ENCODE measurements at places on chromosomes 3 and 15. TPM values are rescaled to one million over a fixed set of nuclear protein-coding genes. Genes with fewer than 3 reads are reported as not detected.

- no peak for DNase-seq
Observed at GRCh38 chr15:57509965-57510364, 81.7 kb upstream of the MYZAP start.

Gene IL17RD
- total RNA-seq: 95.9 TPM

GRCh38 chr15:58453931-58454793 is 22.4 kb downstream of the LIPC start:
- DNase-seq: no peak

DNA sequence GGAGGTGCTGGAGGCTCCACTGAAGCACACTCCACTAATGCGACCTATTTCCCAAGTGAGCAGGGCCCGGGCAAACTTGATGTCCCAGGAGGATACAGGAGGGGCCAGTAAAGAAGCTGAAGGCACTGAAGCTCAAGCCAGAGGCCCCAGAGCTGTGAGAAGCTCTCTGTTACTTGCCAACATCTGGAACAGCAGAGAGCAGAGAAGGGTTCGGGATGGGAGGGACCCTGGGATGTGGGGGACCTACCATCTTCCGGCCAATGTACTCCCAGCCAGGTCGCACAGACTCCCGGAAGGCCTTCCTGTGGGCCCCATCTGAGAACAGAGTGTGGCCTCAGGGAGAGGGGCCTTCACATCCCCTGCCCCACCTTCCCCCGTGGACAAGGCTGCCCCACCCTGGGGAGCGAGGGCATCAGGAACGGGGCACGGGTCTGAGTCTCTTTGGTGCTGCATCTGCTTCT is 3.1 kb downstream of the HHATL start:
- DNase-seq: no peak

Gene GRAMD1C
- 0.26 TPM for total RNA-seq

DNA sequence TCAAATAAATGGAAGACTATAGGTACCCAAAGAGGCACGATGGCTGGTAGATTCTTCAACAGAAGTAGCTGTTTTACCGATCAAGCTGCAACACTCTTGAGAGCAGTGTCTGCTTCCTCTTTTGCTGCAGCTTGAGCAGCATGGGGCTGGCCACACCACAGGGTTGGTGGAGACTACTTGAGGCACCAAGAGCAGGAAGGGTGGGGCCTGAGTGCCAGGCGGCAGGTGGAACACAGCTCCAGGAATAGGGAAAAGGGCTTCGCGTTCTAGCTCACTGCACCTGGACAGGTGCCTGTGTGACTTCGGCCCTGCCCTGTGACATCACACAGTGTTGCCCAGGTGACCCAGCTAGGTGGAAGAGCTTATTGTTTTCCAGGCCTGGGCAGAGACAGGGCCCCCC is at the start of gene CCDC33:
TSS of gene CCDC33 (plus strand) at position 365 of the 400 bp plus-strand sequence. CDS start 394 bp downstream, outside the sequence.
- no peak for DNase-seq

GRCh38 chr15:60647246-60647645 is 168.3 kb upstream of the ICE2 start:
- no peak for DNase-seq

All from uterus (tissue), 4 donors.